ENCODE measurements at places on chromosomes 16 and 17.

DNA sequence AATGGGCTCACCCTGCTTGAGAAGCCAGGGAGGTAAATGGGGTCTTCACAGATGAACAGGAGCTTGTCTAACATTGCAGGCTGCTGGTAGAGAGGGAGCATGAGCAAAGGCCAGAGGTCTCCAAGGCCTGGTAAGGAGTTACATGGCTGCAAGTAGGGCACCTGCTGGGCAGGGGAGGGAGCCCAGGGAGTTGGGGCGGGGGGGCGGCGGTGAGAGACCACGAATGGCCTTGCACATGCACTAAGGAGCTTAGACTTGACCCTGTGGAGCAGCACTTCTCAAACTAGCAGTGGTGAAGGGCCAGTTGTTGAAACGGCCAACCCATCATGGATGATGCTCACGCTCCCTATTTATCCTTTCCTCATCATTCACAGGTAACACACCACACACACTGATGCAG is 38.4 kb downstream of the ERN1 start:
- no peak for DNase-seq

GRCh38 chr16:12386192-12386591 is 409.7 kb downstream of the SNX29 start:
- no peak for DNase-seq

DNA sequence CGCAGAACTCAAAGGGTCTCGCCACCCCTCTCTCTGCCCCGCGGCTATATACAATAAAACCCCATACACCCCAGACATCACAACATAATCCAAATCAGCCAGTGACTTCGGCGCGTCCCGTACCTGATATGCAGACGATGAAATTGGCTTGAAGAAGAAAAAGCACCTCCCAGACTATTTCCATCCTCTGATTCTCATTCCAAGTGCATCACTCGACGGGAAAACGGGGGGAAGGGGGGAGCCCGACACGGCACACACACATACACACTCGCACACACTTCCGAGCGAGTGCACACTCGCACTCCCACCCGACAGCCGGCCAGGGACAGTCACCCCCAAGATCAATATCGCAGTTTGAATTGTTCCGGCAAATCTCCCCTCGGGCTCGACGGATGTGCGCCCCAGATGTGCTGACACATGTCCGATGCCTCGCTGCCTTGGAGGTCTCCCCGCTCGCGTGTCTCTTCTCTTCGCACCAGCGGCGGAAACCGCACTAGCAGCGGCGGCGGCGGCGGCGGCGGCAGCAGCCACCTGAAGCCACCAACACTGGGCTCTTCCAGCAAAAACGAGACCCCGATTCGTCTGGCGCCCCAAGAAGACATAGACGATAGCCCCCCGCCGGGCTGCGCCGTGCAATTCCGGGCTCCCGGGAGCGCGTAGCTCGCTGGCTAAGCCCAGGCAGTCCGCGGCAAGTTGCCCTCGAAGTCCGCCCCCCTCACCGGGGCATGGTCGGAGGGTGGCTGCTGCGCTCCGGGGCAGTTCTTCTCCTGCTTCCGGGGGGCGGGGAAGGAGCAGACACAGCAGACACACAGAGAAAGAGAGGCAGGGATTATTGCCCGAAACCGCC is 688 bp downstream of the CA10 start:
- DNase-seq = no peak

- DNase-seq = no peak
Observed at GRCh38 chr16:879986-880385, 79.5 kb upstream of the GNG13 start.

DNA sequence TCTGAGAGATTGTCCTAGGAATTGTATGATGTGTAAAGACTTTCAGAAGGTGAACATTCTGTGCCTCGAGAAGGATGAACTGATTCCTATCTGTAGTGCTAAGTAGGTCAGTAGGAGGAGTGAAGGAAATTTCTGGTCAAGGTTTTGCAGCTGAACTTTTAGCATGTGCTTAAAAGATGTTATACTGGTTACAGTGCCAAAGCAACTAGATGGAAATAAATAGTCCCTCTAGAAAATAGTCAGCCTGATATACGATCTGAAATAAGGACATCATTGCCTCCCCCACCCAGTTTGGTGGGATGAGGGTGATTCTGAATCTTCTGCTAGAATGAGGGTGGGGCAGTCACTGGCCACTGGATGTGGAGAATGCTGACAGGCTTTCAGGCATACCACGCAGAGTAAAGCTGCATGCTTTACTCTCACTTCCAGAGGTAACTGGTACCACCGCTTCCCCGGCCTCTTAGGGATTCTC is 57.2 kb upstream of the VPS4A start:
- DNase-seq = no peak

- peak; percentile 51 for DNase-seq
Observed at GRCh38 chr17:4721203-4722135, 9.8 kb upstream of the MED11 start.

GRCh38 chr17:841313-841712 is 59.2 kb downstream of the MRM3 start:
- DNase-seq = no peak

- DNase-seq = no peak
Observed at GRCh38 chr16:78629173-78629572, 529.7 kb downstream of the WWOX start.

DNA sequence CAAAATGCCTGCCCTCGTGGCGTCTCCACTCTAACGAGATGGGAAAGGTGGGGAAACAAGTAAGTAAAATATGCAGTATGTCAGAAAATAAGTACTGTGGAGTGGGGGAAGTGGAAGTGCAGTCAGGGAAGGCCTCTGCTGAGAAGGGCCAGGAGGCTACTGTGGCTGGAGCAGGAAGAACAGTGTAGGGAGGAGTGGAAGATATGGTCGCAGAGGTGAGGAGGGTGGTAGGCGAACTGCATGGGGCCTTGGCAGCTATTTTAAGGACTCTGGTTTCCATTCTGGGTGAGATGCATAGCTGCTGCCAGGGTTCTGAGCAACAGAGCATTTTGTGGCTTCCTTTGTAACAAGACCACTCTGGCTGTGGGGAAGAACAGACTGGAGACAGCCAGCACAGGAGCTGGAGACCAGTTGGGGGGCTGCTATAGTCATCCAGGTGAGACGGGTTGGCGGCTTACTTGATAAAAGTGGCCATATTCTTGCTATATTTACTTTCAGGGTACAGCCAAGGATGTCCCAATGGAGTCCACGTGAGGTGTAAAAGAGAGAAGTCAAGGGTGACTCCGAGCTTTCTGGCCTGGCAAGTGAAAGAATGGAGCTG is 42.6 kb downstream of the CYTH1 start:
- no peak for DNase-seq

- DNase-seq = no peak
Observed at GRCh38 chr17:67016039-67016762, 28.2 kb upstream of the CACNG1 start.

- no peak for DNase-seq
Observed at GRCh38 chr17:1011138-1011537, 14.2 kb downstream of the TIMM22 start.

- DNase-seq = no peak
Observed at GRCh38 chr17:82232876-82233785, 4.3 kb downstream of the SLC16A3 start.

DNA sequence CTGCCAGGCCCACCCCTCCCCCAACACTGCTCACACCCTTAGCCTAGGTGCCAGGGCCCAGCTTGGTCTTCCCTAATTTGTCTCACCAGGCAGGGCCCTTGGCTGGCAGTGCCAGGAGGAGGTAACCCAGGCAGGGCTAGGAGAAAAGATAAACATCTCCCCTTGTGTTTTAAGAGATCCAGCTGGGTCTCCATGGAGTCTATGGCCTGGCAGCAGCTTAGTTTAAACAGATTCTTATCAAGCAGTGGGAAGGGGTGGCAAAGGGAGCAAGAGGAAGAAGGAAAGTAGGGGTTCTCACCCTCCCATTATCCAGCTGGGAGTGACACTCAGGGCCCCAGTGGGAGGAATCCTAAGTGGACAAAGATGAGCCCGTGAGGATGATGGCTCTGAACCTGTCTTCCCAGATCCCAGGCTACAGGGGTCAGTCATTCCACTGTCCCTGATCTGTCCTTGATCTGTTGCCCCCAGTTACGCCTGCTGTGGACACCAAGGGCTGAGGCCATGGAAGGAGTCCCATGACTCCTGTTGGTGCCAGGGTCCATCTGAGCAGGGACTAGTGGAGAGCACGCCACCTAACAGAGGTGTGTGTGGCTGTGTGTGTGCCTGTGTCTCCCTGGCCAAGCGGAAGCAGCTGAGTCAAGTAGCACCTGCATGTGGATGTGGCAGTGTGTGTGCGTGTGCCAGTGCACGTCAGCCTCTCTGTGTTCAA is 47.4 kb upstream of the MEIOC start:
- DNase-seq = no peak

- DNase-seq = no peak
Observed at GRCh38 chr17:73349138-73349537, 37.3 kb upstream of the CDC42EP4 start.

All from H54 (cell line).